ENCODE measurements at places on chromosomes 7 and 10. TPM values are rescaled to one million over a fixed set of nuclear protein-coding genes. Genes with fewer than 3 reads are reported as not detected.

- DNase-seq: no peak
These were observed 508.8 kb downstream of the CCSER2 start for GRCh38 chr10:84837041-84837812.

DNA sequence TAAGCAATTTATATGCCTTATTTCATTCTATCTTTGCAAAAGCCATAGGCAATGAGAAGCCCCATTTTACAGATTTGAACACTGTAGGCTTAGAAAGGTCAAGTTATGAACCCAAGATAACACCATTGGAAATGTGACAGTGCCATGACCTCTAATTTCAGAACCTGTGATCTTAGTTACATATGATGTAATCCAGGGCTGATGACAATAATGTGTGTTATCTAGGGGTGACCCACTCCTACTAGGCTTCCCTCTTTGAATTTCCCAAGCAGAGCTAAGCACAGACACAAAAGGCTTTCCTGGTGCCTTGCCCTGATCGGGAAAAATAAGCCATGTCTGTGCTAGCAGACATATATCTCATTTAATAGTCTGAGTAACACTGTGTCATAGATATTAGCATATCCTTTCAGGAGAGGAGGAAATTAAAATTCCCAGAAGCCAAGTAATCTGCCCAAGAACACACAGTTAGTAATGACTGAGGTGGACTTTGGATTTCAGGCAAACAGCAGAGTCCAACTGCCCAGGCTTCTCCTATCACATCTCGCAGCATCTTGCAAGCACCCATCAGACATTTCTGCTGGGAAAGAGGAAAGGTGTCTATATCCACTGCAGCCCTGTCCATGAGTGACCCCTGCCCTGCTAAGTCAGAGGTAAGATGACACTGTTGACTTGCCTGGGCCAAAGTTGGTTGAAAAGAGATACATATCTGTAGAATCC, 2.8 kb upstream of the TECTB start:
- no peak for DNase-seq

- peak; percentile 72 for DNase-seq
These were observed 21.6 kb downstream of the DKK1 start for GRCh38 chr10:52335665-52336064.

DNA sequence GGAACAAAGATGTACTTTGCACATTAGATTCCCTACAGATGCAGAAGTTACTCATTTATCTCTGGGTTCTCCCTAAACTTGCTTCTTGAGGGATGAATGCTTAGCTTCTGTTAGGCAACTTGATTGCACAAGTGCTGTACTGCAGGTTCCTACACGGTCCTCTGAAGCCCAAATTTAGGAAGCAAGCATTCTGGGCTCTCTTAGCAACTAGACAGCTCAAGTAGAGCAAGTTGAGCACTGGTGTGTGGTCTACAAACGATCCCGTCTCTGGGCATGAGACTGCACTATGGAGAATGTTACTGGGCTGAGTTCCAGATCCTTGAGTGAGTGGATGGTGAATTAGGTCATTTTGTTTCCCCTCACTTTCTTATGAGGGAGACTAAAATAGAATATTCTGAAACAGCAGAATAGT, 14.3 kb downstream of the SEMA3D start:
- no peak for DNase-seq

- peak; percentile 5 for DNase-seq
These were observed 107.1 kb downstream of the TRRAP start for GRCh38 chr7:98985406-98985805.

DNA sequence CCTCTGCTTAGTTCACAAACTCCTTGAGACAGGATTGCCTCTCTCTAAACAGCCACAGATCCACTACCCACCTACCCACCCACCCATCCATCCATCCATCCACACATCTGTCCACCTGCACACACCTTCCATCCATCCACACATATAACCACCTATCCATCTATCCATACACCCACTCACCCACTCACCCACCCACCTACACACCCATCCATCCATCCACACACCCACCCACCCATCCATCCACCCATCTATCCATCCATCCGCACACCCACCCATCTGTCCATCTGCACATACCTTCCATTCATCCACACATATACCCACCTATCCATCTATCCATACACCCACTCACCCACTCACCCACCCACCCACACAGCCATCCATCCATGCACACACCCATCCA, 9.7 kb downstream of the TECPR1 start:
- DNase-seq: peak; percentile 25

DNA sequence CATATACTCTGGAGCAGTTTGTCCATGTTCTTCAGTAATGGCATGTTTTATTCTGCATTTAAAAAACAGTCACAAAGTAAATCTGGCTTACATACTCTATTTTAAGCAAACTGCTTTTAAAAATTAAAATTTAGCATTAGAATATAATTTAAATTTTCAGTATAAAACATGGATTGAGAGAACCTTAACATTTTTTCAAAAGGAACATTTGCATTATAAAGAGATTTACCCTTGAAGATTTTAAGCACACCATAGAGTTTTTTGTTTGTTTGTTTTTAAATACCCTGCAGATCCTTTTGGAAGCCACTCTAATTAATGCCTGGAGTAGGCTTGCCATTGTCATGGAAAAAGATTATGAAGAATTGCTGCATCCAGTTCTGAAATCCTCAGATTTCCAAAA, 70.4 kb downstream of the ZNRF2 start:
- no peak for DNase-seq

DNA sequence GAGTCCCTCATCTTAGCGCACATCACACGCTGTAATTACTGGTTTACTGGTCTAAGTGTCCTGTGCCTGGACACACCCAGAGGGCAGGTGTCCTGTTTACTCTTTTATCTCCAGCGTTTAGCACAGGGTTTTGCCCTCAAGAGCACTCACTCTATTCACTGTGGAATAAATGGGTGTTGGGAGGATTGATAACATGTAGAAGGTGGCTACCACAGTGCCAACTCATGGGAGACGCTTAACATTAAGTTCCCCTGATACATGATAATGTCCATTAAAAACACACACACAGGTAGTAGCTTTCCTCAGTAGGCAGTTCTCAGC, 96.1 kb upstream of the EFCAB10 start:
- no peak for DNase-seq

- DNase-seq: peak; percentile 96
These were observed 11.9 kb upstream of the LRRC27 start for GRCh38 chr10:132319853-132320653.

DNA sequence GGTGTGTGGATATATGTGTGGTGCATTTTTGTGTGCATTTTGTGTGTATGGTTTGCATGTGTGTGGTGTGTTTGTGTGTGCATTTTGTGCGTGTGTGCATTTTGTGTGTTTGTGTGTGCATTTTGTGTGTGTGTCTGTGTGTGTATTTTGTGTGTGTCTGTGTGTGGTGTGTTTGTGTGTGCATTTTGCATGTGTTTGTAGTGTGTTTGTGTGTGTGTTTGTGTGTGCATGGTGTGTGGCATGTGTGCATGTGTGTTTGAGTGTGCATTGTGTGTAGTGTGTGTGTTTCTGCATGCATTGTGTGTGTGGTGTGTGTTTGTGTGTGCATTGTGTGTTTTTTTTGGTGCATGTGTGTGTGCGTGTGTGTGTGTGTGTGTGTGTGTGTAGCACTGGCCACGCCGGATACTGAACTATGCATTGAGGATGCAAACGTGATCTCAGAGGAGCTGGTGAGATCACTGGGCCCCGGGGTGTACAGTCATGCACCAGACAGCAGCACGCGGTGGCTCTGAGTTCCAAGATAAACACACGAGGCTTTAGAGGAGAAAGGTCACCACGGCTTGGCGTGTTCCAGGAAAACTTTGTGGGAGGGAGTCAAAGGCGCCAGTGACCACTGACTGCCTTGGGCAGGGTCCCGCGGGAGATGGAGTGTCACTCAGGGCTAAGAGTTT, 106.6 kb upstream of the SHH start:
- DNase-seq: peak; percentile 89

DNA sequence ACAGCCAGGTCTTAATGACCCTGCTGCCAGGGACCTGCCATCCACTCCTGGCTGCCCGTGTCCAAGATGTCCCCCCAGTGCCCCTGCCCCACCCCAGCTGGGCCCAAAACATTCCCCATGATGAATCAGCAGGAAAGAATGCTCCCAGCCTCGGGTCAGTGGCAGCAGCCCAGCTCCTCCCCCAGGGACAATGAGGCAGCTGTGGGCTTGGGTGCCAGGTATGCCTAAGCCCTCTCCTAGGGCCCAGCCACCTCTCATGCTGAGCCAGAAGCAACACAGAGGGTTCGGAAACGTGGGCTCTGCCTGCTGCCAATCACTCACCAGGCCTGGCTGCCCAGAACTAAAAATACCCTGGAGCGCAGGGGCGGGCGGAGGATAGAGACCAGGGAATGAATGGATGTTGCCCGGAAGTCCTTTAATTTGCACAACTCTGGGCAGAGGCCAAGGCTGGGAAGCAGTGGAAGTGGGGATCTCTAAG, 1.5 kb upstream of the LOXL4 start:
- DNase-seq: peak; percentile 99

- DNase-seq: no peak
These were observed 134.8 kb downstream of the WDR37 start for GRCh38 chr10:1190791-1191490.

- no peak for DNase-seq
These were observed 807.1 kb upstream of the KCND2 start for GRCh38 chr7:119465798-119466305.

DNA sequence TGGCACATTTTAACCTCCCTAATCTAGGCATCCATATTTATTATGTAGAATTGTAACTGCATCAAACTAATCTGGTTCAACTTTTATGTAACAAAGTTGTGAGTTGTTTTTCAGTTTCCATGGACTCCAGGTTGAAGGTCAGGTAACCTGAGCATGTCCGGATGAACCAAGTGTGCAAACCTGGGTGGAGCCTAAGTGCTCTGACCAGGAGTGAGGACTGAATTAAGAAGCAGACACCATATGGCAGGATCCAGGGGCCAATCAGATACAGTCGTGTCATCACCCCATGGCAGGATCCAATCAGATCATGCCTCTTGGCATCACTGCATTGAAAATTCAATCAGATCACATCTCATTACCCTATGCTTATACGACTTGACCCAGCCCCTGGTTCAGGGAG, 41.2 kb upstream of the PHYHIPL start:
- no peak for DNase-seq

DNA sequence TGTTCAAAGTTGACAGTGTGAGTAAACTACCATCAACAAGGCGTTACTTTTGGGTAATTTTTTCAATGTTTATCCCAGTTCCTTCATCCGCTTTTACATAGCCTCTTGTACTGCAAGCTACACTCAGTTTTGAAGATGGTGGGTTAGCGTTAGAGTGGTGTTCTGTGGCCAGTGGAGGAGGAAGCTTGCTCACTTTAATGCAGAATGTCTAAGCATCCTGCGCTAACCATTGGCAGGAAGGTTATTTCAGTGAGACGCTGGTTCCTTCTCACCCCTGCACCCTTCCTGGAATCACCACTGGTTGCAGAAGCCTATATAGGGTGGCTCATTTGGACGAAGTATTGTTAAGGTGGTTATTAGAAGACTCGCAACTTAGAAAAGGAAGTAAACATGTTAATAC, 159.1 kb downstream of the CELF2 start:
- no peak for DNase-seq

DNA sequence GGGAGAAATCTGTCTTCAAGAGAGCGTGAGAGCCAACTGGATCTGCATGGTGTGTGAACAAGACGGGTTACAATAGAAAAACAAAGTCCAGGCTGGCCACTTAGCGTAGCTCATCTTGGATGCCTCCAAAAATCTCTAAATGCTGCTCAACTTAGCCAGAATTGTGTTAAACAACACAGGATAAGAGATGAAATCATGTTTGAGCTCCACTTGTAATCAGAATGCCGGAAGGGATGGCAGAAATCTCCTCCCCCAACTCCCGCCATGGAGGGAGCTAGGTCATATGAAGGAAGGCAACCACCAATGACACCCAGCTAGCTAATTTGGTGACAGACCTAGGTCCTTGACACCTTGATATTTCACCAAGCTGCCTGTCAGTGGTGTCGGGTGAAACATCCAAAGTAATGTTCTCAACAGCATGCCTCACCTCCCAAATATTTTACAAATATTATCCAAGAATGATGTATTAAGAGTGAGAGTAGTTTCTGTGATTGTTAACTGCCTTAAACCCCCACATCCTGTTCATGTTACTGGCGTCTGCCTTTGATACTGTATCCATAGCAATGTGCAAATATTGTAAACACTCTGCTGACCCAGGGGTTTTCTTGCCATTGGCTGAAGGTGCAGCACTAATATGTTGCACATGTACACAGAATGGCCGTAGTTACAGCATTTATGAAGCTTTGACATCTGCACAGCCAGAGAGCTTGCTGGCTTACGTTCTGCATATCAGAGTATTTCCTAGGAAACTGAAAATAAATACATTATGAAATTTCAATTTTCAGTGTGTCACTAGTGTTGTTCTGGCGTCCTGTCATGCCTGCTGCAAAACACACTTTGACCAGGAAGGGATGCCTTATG, 25.8 kb downstream of the TMEM254 start:
- peak; percentile 72 for DNase-seq

GRCh38 chr10:89808842-89809241, 107.5 kb downstream of the KIF20B start:
- DNase-seq: peak; percentile 15

GRCh38 chr7:45192621-45193041, 35.0 kb downstream of the RAMP3 start:
- no peak for DNase-seq

GRCh38 chr7:2104716-2105115, 128.0 kb downstream of the MAD1L1 start:
- DNase-seq: no peak

DNA sequence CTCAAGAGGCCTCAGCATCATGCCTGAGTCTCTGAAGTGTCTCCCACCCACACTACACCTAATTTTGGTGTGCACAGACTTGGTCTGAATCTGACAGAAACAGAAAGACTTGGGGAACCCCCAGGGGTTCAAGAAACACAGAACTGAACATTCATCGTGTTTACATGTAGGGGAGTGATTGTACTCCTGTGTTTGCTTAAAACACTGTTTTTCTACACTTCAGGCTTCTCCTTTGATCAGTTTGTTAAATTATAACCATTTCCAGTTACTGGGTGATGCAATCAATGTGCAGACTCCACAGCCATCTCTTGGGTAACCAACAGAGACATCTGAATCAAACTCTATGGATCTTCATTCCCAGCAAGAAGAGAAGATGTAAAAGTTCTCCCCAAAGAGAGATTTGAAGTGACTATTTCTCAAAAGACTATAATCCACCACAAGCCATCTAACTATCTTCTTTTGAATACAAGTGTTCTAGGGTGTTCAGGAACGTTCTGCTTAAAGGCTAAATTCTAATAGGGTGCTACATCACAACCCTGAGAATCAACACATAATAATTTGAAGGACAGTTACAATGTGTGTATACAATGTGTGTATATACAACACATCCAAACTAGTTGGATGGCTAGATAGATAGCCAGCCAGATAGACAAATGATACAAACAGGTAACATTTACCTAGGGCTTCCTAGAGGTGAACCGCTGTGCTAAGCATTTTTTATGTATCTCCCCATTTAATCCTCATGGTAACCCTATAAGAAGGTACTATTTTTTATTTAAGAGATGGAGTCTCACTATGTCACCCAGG, 34.2 kb downstream of the DNAJC12 start:
- no peak for DNase-seq

Gene TMEM176B
- total RNA-seq: not detected

Gene RARRES2
- 26.1 TPM for total RNA-seq

Gene TMEM229A
- not detected for total RNA-seq

Gene RADIL
- total RNA-seq: 0.29 TPM

Gene SHH
- total RNA-seq: not detected

Gene LHPP
- 11.5 TPM for total RNA-seq

All from osteoblast (primary cell).